Endothelial cell of umbilical vein (primary cell): ENCODE measurements at places on chromosomes 16 and 17. TPM values are rescaled to one million over a fixed set of nuclear protein-coding genes. Genes with fewer than 3 reads are reported as not detected.
A peak's percentile ranks its signal among the peaks of the same experiment; 100 is the strongest.

DNA sequence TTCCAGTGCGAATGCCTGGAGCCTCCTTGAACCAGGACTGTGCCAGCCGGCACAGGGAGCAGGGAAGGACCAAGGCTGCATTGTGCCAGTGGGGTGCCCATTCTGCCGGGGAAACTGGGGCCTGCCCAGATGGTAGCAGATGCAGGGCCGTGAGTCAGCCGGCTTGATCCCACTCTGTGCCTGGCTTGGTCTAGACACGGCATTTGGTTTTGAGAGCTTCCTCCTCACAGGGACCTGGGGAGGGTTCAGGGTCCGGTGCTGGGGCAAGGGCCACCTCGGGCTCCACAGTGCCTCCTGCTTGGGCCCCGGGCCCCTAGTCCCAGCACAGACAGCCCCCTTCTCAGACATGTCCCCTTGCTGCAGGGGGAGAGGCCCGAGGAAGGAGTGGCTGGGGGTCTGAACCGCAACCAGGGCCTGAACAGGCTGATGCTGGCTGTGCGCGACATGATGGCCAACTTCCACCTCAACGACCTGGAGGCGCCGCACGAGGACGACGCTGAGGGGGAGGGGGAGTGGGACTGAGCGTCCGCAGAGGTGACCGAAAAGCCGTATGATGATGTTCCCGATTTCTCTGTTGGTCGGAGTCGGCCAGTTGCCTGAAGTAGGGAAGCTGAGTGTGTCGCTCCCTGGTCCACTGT, 7.8 kb upstream of the MC1R start:
- no peak for DNase-seq

DNA sequence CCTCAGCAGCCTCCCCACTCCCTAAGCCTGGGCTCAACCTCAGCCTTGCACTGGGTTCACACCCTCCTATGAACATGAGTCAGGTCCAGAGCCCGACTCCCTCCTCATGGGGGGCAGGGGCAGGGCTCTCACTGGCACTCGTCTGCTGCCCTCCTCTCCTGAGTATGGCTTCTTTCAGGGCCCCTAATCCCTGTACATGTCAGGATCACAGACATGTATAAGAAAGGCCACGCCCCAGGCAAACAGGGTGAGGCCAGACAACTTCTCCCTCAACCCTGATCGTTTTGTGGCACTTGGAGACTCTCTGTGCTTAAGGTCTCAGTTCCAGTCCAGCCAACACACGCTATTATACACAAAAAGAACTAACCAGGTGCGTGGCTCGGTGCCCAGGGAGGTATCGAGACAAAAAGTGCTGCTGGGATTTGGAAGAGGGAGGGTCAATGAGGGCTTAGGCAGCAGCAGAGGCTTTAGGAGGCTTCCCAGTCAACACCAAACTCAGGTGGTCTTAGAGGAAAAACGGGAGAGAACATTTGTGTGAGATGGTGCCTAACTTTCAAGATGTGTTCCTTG, 45.2 kb downstream of the CMTM3 start:
- DNase-seq, result no peak

- DNase-seq, result no peak
Observed at GRCh38 chr16:31695667-31696066, 168.0 kb downstream of the AHSP start.

- no peak for DNase-seq
Observed at GRCh38 chr16:62967611-62968010, 931.4 kb upstream of the CDH8 start.

- no peak for DNase-seq
Observed at GRCh38 chr16:76797457-76797856, 393.5 kb upstream of the MON1B start.

- DNase-seq, result no peak
Observed at GRCh38 chr17:6041246-6041645, 28.9 kb upstream of the WSCD1 start.

The PGS1 gene
- total RNA-seq, result 55.6 and 66.0 TPM in 2 replicates

The PRSS53 gene
- total RNA-seq, result 2.8 and 4.5 TPM in 2 replicates

- DNase-seq, result no peak
Observed at GRCh38 chr17:32693194-32693897, 183.6 kb downstream of the MYO1D start.

The PHOSPHO1 gene
- total RNA-seq, result 0.18 TPM in 1 of 2 replicates, not detected in the other

- no peak for DNase-seq
Observed at GRCh38 chr17:61492759-61493526, 40.7 kb downstream of the TBX4 start.

GRCh38 chr16:89917773-89918452, 749 bp upstream of the MC1R start:
- DNase-seq, result peak; percentile 47

GRCh38 chr17:72489272-72489641, 368.4 kb downstream of the SOX9 start:
- DNase-seq, result no peak

GRCh38 chr16:65875381-65876055, 491.0 kb upstream of the CDH5 start:
- no peak for DNase-seq

GRCh38 chr17:63095459-63095858, 129.4 kb downstream of the TANC2 start:
- DNase-seq, result no peak

DNA sequence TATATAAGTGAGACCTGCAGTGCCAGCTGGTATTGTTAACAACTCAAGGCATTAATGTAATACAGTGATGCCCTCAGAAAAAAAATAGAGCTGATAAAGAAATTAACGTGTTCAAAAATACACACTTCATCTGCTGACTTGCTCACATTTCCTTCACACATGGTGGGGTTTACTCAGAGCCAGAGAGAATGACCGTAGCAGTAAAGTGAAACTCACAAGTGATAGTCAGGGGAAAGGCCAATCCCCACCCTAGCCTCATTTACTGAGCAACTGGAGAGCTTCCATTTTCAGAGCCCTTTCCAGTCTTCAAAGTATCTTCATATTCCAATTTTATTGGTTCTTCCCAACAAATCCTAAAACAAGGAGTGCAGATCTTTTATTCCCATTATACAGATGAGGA, 74.0 kb upstream of the HLF start:
- DNase-seq, result no peak

DNA sequence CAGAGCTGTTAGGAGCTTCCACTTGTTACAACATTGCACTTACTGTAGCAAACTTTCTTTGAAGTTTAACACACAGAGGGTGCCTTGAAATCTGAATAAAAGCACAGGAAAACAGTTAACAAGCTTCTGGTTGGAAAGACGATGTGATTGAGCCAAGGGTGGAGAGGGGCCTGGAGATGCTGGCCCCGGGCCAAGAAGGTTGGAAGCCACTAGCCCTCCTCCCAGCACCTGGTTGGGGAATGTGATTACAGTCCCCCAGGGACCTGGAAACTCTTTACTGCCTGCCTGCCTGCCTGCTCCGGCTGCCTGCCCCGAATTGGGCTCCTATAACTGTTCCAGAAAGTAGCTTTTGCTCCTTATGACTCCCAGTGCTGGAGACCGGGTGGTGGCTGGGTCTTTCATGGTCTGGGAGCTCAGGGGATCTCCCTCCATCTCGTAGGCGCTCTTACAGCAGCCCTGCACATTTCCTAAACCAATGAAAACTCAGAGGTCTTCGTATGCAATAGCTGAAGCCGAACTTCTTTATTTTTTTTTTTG, 48.0 kb upstream of the ZFHX3 start:
- peak; percentile 44 for DNase-seq

- DNase-seq, result peak; percentile 57
Observed at GRCh38 chr17:43994272-43995149, 9.9 kb upstream of the NAGS start.

The MAPT gene
- total RNA-seq, result 0.16 and 0.51 TPM in 2 replicates

GRCh38 chr17:61414936-61415251, 15.3 kb downstream of the TBX2 start:
- DNase-seq, result no peak

DNA sequence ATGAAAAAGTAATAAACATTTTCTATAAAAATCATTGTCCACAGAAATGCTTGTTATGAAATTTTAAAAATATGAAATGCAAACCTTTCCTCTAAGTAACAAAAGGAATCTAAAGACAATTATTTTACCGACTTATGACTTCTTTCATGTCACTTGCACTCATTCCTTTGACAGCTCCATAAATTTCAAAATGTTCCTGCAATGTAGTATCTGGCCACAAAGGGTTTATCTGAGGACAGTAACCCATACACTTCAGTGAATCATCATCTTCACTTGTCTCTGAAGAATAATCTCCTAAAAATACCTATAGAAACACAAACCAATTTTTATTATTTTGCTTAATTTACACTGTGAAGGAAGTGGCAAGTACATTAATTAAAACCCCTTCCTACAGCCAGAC, 25.6 kb upstream of the ABCA10 start:
- no peak for DNase-seq

GRCh38 chr16:9154567-9155410, 63.3 kb downstream of the HAPSTR1 start:
- DNase-seq, result no peak

GRCh38 chr17:75516619-75517296, 430 bp downstream of the TSEN54 start:
- DNase-seq, result no peak

- DNase-seq, result no peak
Observed at GRCh38 chr17:41230094-41230493, 2.2 kb upstream of the KRTAP9-3 start.

GRCh38 chr16:15517743-15518377, 83.5 kb downstream of the BMERB1 start:
- DNase-seq, result no peak

DNA sequence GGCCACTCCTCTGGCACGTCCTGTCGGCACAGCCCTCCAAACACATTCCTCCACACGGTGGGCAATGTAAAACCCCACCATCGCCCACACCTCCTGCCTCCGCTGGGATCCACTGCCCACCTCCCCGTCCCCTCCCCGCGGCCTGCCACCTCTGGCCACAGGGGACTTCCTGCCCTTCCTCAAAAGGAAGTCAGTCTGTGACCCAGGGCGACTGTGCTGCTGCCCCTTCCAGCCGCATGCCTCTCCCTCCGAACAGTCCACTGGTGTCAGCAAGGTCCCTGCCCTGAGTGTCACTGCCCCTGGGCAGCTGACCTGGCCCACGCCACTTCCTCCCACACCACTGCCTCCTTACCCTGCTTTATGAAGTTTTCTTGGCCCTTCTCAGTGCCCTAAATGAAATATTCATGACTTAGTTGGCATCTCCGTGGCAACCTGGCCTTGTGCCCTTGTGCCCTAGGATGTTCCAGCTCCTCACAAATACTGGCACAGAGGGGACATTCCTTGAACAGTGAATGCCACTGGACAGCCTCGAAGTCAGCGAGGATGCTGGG, 2.0 kb downstream of the PLD6 start:
- DNase-seq, result no peak
